ENCODE measurements at places on chromosomes 2 and 18.

DNA sequence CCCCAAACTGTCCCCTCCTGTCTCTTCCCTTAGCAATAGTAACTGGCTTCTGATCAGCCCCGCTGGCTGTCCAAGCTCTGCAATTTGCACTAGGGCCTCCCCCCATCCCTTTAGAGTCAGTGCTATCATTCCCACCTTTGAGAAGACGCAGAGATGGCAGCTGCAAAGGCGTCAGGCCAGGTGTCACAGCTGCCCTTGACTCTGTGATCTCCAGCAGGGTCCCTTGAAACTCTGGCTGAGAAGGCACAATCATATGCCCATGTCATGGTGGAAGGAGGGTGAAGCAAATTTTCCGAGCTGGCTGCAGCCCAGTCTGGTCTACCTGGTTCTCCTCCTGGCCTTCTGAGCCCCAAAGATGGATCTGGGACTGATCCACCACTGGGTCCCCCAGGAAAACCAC is 49.2 kb upstream of the TEX51 start:
- DNase-seq: no peak

DNA sequence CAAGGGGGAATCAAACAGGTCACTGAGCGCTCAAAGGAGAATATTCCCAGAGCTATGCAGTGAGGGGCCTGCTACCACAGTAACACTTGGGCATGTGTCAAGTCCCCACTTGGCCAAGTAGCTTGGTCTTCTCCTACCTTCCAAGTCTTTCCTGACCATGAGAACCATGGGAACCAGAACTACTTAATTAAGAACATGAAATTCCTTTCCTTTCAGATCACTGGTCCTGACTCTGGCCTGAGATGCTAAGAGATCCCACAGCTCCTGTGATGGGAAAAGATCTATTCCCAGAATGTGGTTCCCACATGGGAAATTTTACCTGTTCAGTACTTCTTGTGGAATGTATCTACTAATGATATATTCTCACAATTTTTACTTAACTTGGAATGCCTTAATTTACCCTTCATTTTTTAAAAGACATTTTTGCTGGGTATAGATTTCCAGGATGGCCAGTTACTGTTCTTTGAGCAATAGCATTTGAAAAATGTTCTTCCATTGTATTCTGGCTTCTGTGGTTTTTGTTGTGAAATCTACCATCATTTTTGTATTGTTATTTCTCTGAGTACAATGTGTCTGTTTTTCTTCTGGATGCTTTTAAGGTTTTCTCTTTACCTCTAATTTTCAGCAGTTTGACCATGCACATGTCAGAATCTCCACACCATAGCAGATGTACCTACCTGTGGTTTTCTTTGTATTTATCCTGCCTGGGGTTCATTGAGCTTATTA is 37.9 kb downstream of the KCNIP3 start:
- no peak for DNase-seq

DNA sequence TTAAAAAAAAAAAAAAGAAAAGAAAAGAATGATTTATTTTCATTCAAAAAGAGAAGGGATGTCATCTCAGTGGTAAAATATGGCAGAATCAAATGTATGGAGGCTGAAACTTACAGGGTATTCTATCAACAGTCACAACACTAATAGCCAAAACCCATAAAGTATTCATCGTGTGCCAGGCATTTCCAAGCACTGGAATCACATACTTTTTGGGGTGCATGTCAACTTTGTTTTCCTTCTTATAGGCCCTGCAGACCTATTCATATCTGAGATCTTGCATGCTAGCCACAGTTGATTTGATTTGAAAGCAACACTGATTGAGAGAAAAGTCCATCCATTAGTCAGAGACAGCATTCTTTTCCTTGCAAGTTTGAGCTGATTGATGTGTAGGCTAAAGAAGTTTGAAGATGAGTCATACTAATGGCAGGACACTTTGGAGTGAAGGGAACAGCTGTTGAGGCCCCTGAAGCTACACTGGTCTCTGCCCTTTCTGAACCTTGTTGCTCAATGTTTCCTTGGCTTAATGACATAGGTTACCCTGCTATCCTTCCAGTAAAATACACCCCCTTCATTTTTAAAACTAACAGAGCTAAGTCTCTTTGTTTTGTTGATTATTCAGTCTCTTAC is 22.0 kb downstream of the KATNAL2 start:
- DNase-seq: no peak

DNA sequence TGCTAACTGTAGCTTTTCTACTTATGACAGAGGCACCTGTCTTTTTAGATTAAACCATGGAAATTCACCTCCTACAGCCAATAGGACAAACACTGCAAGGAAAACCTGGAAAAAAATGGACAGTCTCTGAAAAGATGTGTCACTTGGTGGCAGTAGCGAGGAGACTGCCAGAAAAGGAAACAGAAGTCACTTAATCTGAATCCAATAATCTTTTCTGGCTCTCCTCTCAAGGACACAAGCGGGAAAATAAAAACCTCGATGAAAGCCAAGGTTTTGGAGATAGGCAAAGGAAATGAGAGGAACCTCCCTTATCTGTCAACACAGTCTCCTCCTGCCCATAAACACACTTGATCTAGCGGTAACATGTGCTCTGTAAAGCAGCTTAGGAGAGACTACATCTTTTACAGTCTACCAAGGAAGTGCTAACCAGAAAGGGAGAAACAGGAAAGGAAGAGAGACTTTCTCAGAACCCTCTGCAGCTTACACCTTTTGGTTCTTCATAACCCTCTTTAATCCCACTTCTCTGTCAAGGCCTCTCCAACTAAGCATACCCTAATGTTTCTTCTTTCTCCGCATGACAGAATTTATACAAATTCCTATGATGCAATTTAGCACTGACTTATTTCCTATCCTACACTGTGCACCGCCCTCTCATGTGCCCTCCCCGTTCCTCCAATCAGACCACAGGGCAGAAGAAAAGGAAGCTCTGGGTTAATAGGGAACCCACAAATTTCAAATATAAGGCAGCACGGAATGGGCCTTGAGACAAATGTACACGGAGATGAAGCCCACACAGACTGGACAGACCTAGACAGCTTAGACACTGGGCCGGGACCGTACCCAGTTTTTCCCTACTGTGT is 52.8 kb downstream of the CLASP1 start:
- peak; percentile 21 for DNase-seq

DNA sequence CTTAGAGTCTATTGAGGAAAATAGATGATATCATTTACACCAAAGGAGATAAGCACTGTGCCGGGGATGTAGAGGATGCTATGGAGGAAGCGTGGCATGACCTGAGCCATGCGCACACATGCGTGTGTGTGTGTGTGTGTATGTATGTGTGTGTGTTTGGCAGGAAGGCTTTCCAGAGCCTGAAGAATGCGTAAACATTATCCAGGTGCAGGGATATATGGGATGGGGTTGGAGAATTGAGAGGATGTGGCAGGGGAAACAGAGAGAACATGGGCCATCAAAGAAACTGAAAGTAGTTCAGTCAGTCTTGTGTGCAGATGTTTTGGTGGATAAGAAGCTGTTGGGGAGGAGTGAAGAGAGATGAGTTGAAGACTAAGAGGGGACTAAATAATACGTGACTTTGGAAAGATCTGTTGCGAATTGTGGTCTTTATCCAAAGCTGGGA is 9.3 kb upstream of the STAT1 start:
- DNase-seq: no peak

- DNase-seq: no peak
Observed at GRCh38 chr2:4792126-4792525, 900.1 kb upstream of the SOX11 start.

DNA sequence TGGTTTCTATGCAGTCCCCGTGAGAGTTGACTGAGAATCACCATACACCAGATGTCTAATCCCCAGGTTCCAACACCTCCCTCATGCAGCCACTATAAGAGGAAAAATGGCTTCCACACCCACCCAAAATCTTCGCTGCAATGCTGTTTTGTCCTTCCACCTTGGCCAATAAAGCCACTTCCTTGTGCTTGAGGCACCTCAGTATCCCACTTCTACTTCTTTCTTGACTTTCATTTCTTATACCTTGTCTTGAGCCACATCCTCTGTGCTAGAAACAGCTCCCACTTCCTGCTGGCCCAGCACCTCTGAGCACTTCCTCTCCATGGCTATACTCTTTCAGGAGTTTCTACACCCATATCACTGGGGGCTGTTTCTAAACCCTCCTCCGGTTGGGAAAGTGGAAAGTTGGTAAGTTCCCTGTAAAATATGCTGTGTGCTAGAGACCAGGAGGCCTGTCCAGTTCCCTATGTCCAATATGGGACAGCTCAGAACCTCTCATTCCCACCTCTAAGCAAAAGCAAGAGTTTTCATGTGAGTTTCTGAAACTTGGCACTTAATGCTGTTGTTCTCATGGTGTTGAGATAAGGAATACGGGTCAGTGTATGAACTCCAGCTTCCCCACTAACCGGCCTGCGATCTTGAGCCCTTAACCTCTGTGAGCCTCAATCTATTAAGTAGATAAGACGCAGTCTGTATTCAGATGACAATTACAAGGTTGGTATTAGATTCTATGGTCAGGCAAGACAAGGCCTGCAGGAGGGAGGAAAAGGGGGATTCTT is 209.1 kb upstream of the ID2 start:
- DNase-seq: no peak

DNA sequence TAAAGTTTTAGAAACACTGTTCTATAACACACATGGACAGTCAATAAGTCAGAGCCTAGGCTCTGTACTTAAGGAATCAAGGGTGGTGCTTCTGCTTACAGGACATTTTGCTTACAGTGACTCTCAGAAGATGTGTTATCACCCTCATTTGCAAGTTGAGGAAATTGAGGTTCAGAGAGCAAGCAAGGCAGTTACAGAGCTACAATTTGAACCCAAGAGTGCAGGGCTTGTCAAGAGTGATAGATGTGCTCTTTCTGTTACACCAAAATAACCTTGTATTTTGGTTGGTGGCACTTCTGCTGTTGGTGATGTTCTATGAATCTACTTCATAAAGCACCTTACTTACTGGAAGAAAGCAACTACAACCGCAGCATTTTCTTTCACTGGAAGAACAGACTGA is 170.2 kb downstream of the THADA start:
- no peak for DNase-seq

- no peak for DNase-seq
Observed at GRCh38 chr2:27039426-27039825, 6.7 kb downstream of the TMEM214 start.

GRCh38 chr2:126953483-126953882 is 54.8 kb downstream of the TEX51 start:
- DNase-seq: no peak

GRCh38 chr2:20818820-20819219 is 4.1 kb downstream of the LDAH start:
- DNase-seq: no peak

DNA sequence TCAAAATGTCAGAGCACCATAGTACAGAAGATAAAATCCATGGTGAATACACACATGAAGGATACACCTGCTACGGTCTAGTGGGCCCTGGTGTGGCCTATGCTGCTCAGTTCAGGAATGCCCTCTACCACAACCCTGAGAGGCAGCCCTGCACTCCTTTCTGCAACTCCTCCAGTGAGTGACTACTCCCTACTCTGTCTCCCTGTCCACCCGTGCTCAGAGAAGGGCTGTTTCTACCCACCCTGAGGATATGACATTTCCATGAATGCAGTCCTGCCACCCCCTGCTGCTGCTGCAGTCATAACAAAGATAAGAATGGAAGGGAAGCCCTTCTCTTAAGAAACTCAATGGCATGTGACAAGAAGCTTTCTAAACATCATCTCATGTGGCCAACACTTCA is 137.0 kb downstream of the EN1 start:
- DNase-seq: no peak

DNA sequence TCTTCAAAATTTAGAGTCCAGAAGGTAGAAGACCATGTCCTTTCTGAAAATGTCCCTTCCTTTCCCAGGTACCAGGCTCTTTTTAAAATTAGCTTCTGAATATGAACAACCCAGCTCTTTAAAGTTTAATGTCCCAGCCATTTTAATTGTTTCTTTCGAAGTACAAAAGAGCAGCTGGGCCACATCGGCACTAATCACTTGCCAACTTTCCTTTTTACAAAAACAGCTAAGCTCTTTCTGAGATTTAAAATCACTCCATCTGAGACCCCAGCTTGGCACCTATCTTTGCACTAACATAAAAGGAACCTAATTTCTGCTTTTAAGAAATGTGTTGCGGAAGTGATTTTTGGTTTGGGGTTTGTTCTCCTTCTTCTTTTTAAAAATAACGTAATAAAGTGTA is 2.6 kb downstream of the BOD1L2 start:
- no peak for DNase-seq

DNA sequence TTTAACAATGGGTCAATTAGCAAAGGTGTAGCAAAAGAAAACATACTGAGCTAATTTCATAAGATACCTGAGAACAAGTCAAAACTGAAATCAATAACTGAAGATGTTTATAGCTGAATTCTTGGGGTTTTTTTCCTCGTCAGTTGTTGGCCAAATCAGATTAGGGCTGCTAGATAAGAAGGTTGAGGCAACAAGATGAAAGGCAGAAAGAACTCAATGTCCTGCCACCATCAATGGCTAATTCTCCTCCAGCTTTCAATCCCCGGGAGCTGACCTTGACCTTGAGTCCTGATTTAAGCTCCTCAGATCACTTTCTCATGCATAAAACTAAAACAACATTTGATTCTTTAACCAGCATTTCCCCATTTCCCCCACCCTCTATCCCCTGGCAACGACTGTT is 61.8 kb downstream of the MREG start:
- DNase-seq: no peak

GRCh38 chr2:58635801-58636375 is 394.8 kb upstream of the FANCL start:
- no peak for DNase-seq

GRCh38 chr2:135997380-135997779 is 12.0 kb upstream of the DARS1 start:
- no peak for DNase-seq

DNA sequence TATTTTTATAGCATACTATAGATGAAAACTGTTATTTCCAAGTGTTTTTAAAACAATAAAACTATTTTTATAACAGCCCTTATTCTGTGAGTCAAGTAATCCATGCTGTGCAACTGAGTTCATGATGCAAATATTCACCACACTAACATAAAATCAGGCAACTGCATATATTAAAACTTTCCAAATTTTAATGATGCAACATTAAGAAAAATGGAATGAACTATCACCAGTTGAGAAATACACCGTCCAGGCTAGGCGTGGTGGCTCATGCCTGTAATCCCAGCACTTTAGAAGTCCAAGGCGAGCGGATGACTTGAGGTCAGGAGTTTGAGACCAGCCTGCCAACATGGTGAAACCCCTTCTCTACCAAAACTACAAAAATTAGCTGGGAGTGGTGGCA is 114.5 kb downstream of the CDH2 start:
- DNase-seq: no peak

GRCh38 chr2:23525137-23525765 is 140.3 kb downstream of the KLHL29 start:
- DNase-seq: no peak

DNA sequence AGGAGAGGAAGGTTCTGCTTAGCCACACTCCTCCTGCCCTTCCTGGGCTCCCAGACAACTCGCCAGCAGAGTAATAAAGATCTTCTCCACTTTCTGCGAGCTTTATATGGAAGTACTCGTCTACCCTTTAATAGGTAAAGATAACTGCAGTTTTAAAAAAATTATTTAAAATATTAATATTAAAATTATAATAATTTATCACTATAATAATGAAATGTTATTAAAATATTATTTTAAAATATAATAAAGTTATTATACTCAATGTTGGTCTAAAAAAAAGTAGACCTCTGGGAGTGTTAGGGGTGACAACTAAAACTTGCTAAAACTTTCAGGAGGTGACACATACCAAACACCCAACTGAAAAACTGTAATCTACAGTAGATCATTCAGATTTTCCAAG is 81.5 kb downstream of the RBM43 start:
- no peak for DNase-seq
